NCI-H2171 (cell line): ENCODE measurements at places on chromosomes 2 and 18.

DNA sequence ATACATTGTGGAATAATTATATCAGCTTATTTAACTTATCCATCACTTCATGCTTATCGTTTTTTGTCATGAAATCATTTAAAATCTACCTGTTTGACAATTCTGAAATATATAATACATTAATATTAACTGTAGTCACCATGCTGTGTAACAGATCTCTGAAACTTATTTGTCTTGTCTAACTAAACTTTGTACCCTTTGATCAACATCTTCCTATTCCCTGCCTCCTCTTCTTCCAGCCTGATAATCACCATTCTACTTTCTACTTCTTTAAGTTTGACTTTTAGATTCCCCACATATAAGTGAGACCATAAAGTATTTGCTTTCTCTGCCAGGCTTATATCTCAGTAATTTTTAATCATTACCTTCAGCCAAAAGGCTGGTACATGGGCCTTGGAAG is 134.2 kb upstream of the LINC00305 start:
- no peak for DNase-seq

DNA sequence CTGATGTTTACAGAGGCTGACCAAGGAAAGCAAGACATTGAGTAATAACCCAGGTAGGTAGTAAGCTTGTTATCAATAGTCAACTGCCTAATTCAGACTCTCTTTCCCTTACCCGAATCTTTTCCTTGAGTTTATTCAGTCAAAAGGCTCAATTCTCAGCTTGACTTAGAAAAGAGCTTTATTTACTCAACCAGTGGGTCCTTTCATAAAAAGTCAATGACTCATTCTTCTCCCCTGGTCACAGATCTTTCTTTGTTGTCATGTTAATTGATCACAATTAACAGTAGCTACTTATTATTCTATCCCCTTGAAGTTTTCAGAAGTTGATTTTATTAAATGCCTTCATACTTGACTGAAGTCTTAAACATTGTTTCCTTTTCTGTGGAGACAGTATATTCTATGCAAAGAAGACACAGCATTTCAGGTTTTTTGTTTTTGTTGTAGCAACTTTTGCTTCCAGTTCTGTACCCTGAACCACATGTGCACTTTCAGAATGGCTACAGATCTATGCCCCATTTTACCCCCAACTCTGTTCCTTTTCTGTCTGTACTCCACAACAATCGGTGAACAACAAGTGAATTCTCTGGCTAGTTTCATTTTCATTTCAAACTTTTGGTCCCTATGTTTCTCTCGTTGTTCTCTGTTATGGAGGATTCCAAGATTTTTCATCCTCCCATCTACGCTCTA is 428.3 kb downstream of the NCKAP5 start:
- DNase-seq: no peak

GRCh38 chr18:44651478-44651877 is 29.2 kb upstream of the SETBP1 start:
- DNase-seq: no peak

DNA sequence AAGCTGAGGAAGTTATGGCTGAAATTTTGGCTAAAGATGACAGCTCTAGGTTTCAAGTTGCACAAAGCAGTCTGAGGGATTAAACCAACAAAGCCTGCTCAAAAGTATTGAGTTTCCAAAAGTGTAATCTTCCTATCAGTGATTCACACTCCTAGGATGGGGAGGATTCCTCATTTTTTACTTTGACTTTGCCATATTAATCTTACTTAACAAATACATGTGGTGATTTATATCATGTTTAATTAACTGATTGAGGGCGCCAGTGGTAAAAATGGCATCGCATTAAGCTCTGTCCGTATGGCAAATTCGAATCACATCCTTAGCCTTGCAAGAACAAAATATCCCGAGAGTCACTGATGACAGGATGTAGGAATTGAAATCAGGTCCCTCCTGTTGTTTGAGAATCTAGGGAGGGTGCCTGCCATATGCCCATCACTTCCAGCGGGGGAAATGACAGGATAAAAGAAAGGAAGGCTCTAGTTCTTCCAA is 78.1 kb upstream of the ETAA1 start:
- no peak for DNase-seq

DNA sequence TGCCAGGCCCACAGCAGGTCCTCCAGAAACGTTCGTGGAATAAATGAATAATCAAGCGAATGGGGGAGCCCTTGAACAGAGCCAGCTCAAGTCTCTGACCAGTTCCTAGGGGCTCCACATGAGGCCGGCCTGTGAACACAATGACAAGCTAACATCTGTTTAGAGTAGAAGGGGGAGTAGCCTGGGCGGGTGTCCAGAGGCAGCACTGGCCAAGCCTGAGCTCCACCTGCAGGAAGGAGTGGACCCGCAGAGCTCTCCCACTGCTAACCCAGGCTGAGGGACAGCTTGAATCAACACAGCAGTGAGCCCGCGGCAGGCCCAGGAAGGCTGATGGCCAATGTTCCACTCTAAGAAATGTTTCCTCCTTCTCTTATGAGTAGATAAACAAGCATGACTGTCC is 234.8 kb upstream of the RAB6C start:
- DNase-seq: no peak

DNA sequence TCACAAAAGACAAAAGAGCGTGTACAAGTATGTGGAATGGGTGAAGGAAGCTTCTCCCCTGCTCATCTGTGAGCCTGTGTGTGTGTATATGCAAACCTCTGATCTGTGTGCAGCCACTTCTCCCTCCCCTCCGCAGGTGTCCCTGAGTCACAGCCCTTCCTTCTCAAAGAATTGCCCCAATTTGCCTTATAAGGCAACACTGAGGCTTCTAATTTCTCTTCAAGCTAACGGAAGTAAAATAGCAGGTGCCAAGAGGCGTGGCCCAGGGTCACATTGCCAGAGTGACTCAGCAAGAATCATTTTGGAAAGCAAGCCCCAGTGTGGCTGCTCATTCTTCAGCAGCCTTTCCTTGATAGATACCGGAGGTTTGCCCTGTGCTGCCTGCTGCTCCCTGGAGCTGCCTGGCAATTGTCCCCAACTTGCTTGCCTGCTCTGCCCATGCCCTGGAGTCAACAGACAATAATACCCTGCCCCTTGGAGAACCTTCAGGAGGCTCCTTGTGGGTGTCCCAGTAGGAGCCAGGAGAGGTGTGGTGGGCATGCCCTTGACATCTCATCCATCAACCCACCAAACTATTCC is 37.3 kb upstream of the BMP10 start:
- DNase-seq: peak; percentile 83

GRCh38 chr2:21694079-21694878 is 570.5 kb downstream of the TDRD15 start:
- DNase-seq: no peak

DNA sequence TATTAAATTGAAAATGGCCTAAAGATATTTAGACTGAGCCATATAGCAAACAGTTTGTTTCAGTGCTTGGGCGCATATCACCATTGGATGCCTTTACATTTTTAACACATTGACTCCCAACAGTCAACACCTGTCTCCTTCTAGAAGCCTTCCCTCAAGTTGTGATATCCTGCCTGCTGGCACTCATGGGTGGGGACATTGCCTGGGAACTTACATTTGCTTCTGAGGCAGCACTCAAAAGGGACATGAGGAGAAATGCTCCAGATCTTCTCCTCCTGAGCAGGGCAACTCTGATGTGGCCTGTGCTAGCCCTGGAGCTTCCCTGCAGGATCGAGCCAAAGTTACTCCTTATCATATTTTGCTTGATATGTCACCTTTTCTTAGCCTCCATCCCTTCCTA is 392.2 kb downstream of the CDH7 start:
- DNase-seq: no peak

DNA sequence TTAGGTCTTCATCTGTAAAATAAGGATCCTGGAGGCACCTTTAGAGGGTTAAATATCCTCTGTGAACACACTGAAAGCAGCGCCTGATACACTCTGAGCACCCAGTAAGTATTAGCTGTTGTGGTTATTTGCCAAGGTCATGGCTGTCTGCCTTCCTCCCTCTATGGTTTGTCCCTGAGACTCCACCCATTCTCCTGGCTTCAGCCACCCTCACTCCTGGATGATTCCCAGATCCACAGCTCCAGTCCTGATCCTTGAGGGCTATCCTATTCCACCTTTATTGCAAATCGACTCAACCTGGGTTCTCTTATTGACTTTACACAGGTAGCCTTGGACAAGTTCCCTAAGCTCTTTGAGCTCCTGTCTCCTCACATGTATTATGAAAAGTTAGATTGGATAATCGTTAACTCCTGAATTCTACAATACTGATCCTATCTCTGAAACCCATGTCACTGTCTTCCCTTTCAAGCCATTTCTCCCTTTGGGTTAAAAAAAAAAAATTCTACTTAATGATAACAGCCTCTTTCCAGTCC is 162.3 kb downstream of the LAMA3 start:
- DNase-seq: no peak

GRCh38 chr2:237486819-237487448 is at the start of gene MLPH:
MLPH (plus strand) TSS chr2:237487251; CDS start chr2:237493427, 6,176 bp downstream.
- no peak for DNase-seq

DNA sequence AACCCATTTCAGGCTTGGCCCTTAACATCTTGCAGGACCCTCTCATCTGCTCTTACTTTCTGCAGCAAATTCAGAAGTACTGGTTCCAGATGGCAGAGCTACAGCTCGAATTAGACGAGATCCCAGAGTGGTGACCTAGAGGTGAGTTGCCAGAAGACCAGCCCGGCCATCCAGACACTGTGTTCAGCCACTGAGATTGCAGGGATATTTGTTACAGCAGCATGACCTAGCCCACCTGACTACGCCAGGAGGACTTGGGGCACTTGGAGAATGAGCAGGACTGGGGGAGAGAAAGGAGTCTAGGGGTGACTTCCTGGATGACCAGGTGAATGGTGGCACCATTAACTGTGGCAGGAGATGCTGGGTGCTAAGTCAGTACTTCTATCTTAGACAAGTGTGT is 67.2 kb upstream of the ID2 start:
- no peak for DNase-seq

- no peak for DNase-seq
Measured at GRCh38 chr2:62858231-62858832, 152.8 kb downstream of the EHBP1 start.

GRCh38 chr2:178008636-178009289 is 63.8 kb downstream of the PDE11A start:
- DNase-seq: peak; percentile 92

- DNase-seq: peak; percentile 7
Measured at GRCh38 chr2:22035361-22035830, 911.6 kb downstream of the TDRD15 start.

DNA sequence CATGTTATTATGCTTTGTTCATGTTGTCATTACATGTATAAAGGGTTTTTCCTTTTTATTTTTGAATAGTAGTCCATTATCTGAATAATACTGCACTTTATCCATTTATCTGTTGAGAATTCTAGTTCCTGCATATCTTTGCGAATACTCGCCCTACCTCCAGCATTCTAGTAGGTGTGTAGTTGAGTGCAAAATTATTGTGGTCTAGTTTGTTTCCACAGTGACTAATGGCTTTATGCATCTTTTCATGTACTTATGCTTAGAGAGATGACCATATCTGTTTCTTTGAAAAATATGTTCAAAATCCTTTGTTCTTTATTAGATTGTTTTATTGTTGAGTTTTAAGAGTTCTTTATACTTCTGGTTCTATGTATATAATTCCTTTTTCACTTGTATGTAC is 48.8 kb downstream of the EIF5B start:
- DNase-seq: no peak

DNA sequence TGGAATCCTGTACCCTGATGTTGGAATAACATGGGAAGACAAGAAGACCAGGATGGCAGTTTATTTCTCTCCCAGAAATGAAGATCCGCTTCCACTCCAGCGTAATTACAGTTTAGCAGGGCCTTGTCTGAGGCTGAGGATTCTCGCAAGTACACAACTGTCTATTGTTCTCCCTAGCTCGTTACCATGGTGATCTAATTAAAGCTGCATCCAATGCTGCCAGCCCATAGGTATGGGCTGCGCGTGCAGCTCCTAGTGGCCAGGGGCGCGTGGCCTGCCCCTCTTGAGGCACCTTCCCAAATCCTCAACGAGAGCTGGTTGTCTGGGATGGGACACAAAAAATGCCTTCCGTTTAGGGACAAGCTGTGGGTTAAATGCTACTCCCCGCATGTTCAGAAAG is 344.9 kb downstream of the CYRIA start:
- no peak for DNase-seq

GRCh38 chr2:188416367-188416766 is 124.7 kb downstream of the GULP1 start:
- no peak for DNase-seq

DNA sequence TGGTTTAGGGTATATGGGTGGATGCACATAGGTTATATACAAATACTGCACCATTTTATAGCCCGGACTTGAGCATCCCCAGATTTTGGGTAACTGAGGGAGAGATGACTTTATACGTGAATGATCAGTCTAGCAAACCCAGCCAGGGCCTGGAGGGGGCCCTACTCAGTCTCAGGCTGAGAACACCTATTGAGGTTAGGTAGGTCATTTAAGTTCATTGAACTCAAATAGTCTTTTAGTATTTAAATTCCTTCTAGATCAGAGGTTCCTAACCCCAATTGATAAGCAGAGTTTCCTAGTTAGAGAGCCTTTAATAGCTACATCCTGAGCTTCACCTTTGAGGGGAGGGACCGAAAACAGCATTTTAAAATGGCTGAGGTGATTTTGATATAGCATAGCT is 487.0 kb downstream of the DCC start:
- DNase-seq: no peak

DNA sequence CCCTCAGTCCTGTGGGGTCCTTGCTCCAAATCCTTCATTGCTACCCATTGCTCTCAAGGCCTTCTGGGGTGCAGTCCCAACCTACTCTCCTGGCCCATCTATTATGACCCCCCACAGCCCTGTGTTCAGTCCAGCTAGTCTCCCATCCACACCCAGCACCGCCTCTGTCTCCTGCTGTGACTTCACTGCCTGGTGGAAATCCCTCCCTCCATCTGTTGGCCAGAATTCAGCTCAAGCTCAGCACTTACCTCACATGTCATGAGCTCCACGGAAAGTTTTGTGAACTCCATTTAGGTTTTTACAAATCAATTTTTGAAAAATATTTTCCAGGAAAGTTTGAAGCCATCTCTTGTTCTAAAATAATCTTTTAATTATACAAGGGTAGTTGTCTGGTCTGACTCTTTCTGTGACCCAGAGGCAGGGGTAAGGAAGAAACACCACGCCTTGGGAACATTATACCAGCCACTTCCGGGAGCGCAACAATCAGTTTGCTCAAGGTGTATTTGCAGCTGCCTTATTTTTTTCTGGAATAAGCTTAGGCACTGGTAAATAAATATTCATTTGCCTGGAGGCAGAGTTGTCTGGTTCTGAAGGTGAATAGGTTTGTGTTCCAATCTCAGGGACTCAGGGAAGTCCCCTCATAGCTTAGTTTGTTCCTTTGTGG is 110.8 kb downstream of the VIT start:
- DNase-seq: no peak
